ENCODE measurements at places on chromosomes 2 and 18.

DNA sequence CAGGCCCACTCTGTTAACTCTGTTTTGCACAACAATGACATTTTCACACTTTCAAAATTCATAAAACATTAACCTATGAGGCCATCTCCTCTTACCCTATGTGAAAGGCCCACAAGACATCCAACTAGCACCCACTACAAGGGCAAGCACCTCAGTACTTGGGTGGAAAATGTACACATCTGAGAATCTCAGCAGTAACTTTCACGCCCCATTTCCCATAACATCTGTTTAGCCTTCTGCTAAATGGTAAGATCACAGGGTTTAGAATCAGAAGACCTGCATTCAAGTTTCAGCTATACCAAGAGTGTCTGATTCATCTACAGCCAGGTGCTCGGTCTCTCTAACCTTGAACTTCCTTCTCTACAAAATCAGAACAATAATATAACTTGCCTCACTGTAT is 89.2 kb downstream of the SP100 start:
- DNase-seq, result no peak

DNA sequence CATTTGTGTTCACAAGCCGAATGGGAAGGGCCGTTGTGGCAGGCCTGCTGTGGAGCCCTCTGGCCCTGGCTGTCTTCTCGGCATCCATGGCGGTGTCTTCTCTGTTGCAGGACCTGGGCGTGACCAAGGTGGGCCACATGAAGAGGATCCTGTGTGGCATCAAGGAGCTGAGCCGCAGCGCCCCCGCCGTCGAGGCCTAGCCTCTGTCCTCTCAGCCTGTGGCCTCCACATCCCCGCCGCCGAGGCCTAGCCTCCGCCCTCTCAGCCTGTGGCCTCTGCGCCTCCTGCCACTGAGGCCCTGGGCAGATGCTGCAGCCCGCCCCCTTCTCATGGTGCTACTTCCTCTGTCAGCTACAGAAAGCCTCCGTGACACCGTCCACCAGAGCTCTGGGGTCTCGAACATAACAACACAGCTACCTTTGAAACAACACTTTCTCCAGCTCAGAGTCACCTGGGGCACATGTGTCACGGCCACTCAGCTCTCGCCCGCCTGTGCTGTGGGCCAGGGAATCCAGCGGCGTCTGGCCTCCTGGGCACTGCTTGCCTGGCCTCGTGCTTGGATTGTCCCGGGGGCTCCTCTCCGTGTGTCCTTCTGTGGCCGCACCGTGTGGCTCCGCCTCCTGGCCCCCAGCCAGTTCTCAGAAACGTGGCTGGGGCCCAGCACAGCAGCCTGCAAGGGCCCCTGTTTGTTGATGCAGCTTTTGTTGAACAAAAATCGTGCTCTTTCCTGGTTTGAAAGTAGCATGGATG is 97.1 kb downstream of the USP40 start:
- DNase-seq, result no peak

- peak; percentile 45 for DNase-seq
Observed at GRCh38 chr18:35042389-35043071, 1.3 kb downstream of the MAPRE2 start.

DNA sequence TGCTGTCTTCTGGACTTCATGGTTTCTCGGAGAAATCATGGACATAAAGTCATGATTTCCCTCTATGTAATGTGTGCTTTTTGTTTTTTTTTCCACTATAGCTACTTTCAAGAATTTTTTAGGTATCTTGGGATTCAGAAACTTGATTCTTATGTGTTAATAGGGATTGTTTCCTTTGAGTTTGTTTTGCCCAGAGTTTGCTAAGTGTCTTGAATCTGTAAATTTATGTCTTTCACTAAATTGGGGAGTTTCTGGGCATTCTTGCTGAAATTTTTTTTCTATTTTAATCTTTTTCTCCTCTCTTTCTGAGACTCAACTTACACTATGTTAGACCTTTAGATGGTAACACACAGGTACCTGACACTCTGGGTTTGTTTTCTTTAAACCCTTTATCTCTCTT is 182.7 kb downstream of the LAMA1 start:
- DNase-seq, result no peak

DNA sequence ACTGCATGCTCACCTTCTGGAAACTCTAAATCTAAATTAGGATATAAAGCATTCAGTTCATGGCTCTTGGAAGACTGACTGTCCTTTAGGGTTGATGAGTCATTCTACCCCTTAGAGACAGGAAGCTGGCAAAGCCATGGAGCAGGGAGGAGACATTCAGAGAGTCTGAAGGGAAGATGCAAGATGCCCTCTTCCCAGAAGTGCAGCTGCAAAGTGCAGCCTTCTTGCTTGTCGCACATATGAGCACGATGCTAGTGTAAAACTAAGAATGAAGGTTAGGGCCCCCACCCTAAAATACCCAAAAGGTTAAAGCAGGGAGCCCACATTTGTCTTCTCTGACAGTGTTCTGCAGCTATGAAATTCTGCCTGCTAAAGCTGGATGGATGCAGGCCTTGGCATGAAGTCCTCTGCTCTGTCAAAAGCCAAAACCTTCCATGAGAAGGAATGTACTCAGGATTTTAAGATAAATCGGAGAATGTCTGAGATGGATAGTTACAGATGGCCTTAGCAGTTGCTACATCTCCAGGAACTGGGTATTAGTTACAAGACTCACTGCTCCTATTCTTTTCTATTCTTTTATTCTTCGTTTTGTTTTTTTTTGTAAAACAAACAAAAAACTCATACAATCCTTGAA is 89.7 kb downstream of the POLE4 start:
- DNase-seq, result no peak

- no peak for DNase-seq
Observed at GRCh38 chr2:28286678-28287077, 106.0 kb upstream of the FOSL2 start.

GRCh38 chr2:237675316-237675715 is 47.9 kb downstream of the LRRFIP1 start:
- no peak for DNase-seq

GRCh38 chr18:35368595-35368994 is 8.5 kb downstream of the ZNF396 start:
- no peak for DNase-seq

DNA sequence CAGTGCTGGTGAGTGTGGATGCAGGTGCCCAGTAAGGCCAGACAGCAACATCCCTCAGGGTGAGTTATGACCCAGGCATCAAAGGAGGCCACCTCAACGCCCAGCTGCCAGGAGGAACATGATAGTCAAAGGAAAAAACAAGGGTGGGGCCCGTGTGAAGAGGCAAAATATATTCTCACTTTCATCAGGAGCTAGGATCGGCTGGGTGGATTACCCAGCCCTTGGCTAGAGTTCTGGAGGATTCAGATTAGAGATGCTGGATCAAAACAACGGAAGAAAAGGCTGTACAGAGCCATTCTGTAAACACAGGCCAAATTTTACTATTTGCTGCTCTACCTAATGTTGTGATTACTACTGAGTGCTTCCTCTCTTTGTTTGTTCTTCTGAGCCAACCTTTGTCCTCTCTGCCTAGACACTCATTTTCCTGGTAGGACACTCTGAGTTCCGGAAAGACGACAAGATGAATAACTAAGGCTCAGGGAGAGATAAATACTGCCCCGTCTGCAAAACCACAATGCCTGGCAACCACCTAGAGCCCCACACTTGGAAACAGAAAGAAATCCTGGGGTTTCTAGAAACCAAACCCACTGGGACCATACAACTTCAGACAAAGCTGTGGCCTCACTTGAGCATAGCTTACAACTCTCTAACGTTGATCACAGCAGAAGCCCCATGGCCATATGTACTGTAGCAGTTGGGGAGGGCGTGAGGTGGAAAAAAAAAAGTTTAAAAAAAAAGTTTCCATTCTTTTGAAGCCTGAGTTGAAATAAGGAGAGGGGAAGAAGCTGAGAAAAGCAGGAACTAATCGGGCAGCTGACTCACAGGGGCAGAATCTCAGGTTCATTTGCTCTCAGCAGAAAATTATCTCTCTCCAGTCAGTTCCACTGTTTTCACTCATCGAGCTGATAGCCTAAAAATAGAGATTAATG is 17.8 kb upstream of the PMAIP1 start:
- DNase-seq, result peak; percentile 74

GRCh38 chr2:140275427-140275826 is 1495.2 kb upstream of the NXPH2 start:
- DNase-seq, result no peak

GRCh38 chr2:145975406-145975805 is 1455.5 kb upstream of the ZEB2 start:
- no peak for DNase-seq

DNA sequence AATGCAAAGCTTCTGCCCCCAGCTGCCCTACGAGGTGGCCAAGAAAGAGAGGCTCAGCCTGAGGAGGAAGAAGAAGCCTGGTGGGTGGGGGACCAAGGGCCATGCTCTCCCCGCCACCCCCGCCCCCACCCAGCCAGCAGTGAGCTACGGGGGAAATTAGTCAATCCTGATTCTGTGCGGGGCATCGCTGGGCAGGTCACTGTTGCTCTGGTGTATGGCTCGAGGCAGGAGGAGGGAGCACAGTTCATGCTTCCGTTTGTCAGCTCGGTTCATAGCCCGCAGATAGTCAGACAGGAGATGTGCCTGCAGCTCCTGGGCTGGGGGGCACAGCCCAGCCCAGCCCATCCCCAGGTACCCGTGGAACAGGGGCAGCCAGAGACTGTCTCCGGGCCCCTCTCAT is 17.1 kb downstream of the RAMP1 start:
- no peak for DNase-seq

DNA sequence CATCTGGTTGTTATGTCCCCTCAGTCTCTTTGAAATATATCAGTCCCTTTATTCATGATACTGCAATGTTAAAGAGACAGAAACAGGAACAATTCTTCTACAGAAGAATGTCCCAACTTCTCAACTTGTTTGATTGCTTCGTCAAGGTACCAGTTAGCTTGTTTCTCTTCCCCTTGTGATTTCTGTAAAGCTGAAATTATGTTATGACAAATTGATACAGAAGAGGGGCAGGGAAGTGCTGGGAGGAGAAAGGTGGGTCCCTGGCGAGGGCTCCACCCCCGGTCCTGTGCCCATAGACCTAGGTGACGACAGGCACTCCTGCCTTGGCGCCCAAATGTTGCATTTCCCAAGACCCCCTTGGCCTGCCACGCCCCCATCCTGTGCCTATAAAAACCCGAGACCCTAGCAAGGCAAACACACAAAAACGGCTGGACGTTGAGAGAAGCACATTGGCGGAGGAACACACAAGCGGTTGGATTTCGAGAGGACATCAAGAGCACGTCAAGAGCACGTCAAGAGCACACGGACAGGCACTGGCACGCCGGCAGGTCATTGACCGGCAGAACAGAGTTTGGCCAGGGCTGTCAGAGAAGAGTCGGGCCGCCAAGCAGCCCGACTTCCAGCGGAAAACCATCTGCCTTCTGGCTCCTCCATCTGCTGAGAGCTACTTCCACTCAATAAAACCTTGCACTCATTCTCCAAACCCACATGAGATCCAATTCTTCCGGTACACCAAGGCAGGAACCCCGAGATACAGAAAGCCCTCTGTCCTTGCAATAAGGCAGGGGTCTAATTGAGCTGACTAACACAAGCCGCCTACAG is 11.5 kb upstream of the RTN4 start:
- DNase-seq, result no peak

GRCh38 chr2:65485839-65486238 is 53.4 kb upstream of the SPRED2 start:
- no peak for DNase-seq

GRCh38 chr2:159653962-159654361 is 37.6 kb upstream of the BAZ2B start:
- DNase-seq, result no peak

- no peak for DNase-seq
Observed at GRCh38 chr2:220646424-220646823, 925.7 kb downstream of the EPHA4 start.

DNA sequence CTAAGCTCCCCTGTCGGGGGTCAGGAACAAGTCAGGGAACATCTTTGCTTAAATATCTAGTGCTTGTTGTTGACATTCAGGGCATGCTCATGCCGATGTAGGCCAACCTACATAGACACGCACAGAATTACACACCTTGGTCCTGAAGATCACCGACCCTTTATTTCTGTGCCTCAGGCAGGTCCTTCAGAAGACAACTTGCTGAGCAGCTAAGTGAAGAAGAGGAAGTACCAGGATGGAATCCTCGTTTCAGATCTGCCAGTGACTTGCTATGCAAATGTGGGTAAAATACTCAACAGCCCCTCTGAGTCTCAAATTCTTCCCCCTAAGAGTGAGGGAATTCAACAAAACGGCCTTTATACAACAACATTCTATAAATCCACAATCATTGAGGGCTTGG is 494.7 kb downstream of the BCL11A start:
- DNase-seq, result no peak

GRCh38 chr2:104702031-104702850 is 151.7 kb upstream of the POU3F3 start:
- no peak for DNase-seq

DNA sequence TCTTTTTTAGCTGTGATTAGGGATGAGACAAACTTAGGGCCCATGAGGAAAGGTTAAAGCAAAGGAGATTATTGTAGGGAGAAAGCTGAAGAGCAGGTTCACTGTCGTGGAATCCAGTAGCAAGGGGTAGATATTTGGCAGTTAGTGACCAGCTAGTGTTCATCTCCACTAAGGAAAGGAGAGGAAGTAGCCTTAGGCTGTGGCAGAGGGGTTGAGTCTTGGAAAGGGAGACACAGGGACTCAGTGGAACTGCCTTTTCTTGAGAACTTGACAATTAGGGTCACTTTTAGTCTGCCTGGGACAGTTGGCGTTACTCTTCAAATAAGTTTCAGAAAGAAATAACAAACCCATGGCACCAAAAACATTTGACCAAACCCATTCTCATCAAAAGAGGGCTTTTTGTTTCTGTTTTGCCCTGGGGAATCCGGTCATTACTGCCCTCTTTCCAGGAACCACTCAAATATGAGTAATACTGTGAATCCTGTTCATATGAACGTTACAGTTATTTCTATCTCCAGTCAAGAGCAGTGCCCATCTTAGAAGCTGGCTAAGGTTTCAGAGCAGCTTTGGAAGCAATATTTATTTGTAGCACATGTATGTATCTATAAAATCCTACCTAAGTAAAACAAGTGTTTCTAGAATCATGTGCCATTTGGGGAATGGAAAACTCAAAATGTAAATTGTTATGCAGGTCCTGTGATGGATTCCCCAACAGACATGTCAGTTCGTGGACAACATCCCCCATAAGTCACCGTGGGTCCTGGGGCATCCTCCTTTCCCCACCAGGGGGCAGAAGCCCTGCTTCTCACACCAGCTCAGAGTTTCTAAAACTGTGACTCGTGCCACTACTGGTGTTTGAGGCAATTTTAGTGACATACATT is 77.3 kb upstream of the PHLPP1 start:
- peak; percentile 38 for DNase-seq

All from hematopoietic multipotent progenitor cell treated with erythropoietin and hydrocortisone succinate and interleukin-3 and kit ligand, for 17 days (in vitro differentiated cells).